Stimulated activated naive CD4-positive, alpha-beta T cell (primary cell): ENCODE measurements at places on chromosomes 1 and 21.

- no peak for DNase-seq
Observed at GRCh38 chr1:27113861-27114260, 41.1 kb downstream of the SLC9A1 start.

DNA sequence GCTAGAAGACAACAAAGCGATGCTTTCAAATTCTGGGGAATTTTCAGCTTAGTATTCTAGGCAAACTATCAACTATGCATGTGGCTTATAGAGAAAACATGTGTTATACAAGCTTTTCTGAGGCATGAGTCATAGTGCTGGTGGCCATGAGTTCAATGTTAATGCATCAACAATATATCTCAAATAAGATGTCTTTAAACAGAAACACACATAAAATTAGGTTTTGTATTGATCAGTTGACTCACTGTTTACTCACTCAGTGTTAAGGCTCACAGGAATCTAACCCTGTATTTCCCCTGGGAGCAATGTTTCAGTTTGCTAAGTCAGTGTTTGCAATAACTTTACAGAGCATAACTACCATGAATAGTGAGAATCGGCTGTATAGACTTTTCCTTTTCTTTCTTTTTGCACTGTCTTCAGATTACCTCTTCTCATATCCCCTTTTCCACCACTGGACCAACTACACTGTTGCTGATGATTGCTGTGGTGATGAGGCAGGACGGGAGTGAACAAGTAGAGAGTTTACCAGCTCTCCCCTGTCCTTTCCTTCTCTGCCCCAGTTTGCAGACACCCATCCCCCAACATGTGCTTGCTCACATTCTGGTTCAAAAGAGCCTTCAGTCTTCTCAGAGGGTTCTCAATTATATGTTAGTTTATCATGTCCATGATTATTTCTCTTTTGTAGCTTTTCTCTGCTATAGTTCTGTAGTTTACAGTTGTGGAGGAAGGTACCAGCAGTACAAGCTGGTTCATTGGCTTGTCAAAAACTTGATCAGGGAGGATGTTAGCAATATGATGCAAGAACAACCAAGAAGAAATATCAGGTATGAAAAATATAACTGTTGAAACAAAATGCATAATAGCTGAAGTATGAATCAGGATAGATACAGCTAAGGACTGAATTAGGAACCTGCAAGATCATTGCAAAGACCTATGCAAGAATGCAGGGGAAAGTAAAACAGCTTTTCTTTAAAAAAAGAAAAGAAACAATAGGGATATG, 23.9 kb downstream of the CD2 start:
- no peak for DNase-seq

DNA sequence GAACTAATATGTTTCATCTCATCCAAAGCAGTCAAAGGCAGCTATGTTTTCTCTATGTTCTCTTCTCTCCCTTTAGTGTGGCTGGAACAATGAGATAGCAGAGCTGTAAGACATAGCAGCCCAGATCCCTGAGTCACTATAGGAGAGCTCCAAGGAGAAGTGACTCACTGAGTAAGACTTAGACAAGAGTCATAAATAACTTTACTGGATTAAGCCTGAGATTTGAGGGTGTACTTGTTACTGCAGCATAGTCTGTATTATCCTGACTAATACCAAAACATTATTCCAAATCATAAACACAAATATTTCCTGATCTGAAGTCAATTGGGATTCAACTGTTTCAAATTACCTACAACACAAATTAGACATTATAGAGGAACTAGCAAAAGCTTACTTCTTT, 3.9 kb downstream of the KRTAP19-8 start:
- DNase-seq: no peak

- no peak for DNase-seq
Observed at GRCh38 chr1:39539252-39539790, 37.3 kb downstream of the PABPC4 start.

DNA sequence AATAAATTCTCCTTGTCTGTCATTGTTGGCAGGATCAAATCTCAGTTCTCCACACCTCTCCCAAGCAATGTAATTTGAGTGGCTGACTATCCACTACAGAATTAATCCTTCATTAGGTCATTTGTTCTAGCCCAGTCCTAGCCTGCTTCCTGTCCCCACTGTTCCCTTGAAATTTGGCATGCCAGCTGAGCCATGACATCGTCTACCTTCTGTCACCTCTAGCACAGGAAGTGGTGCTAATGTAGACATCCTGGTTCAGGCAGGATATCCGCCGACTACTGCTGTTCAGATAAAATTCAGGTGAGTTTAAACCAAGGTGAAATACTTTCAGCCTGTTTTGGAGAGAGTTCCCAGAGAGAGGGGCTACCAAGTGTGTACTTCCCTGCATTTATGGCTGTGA, 5.9 kb downstream of the CHRM3 start:
- DNase-seq: no peak

DNA sequence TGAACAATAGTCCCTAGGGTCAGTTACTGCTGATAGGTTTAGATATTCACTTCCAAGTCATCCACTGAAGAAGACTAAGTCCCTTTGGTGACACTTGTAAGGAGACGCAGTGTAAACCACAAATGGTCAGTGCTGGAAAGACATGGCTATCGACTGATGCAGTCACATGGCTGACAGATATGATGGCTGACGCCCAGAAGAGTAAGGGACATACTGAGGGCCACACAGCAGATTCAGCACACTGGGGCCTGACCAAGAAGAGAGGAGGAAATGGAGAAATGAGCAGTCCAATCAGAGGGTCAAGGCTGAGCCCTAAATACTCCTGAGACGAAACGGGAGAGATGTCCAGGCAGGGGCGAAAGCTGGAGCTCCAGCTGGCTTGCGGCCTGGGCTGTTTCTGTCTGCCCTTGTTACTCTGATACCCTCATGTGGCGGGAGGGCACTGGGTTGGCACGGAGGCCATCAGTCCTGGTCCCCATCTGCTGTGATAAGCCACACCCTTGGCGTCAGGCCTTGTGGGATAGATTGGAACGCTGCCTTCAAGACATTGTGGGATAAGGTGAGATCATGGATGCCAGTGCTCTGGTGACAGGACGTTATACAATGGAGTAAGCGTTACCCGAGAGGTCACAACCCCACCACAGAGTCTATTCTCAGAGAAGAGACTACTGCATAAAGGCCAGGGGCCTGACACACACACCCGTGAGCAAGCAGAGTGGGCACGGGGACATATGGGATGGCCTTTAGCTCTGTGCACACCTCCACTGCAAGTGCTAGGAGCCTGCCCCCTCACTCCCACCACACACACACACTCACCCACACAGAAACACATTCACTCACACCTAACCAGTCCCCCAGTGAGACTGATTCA, 158.4 kb downstream of the TRABD2B start:
- DNase-seq: no peak

- DNase-seq: no peak
Observed at GRCh38 chr1:33072707-33073106, 8.2 kb upstream of the AZIN2 start.

- DNase-seq: no peak
Observed at GRCh38 chr21:44907225-44907965, 13.3 kb downstream of the ITGB2 start.

DNA sequence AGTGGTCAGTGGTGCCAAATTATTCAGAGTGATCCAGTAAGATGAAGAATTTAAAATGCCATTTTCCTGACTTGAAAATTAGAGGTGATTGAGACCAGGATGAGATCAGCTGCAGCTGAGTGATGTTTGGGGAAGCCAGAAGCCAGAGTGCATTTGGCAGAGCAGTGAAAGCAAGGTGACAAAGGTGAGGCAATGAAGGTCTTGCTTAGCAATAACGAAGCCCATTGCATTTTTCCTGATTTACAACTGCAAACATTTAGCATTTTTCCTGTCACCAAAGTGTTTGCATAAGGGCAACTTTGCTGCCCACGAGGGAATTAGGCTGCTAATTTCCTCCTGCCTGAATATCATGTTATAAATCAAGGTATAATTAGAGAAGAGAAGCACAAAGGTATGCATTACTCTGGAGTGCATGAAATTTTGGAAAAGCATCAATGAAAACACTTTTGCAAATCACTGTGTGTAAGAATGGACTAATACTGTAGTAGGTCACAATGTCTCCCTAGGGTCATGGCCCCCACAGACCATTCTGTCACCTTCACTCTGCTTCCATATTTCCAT, 188.2 kb upstream of the LYPLAL1 start:
- DNase-seq: no peak

GRCh38 chr1:22376976-22377375, 74.7 kb upstream of the ZBTB40 start:
- no peak for DNase-seq

GRCh38 chr1:182913401-182913800, 39.6 kb downstream of the SHCBP1L start:
- no peak for DNase-seq

DNA sequence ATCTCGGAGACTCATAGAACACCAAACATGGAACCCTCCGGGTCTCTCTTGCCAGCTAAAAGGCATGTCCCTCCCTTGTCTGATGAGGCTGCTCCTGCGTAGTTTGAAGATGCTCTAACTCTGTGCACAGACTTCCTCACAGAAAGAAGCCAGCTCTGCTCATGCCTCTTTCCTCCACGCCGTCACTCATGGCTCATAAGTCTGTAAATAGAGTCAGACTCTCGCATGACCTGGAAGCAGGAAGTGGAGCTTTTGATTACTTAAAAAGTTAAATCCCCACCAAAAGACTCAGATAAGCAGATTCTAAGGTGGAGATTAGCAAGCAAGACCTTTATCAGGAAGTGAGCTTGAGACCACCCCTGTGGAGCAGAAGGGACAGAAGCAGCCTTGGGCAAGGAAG, 171.6 kb downstream of the TRIM33 start:
- peak; percentile 14 for DNase-seq

GRCh38 chr1:222617367-222617951, 438 bp upstream of the MIA3 start:
- peak; percentile 90 for DNase-seq
